Fibroblast of skin of scalp (primary cell): ENCODE measurements at places on chromosomes 7 and 10.

GRCh38 chr10:3623746-3624145 lies 161.3 kb downstream of the KLF6 start:
- peak; percentile 92 for DNase-seq

- no peak for DNase-seq
Measured at GRCh38 chr7:152887778-152888177, 128.2 kb downstream of the ACTR3B start.

- no peak for DNase-seq
Measured at GRCh38 chr7:64873155-64873500, 29.9 kb upstream of the ZNF273 start.

DNA sequence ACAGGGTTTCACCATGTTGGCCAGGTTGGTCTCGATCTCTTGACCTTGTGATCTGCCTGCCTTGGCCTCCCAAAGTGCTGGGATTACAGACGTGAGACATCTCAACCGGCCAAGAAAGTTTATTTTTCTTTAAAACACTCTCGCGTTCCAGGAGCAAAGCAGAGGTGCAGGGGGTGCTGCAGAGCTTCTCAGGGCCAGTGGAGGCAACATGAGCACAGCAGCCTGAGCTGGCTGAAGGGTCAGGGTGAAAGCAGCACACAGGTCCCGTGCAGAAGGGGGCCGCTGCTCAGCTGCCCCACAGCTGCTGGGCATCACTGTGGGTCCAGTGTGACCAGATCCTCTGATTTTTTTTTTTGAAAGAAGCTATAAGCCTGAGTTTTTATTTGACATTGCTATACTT lies 46.1 kb downstream of the EPHB4 start:
- DNase-seq: no peak

GRCh38 chr7:36708767-36709166 lies 15.5 kb downstream of the AOAH start:
- no peak for DNase-seq

DNA sequence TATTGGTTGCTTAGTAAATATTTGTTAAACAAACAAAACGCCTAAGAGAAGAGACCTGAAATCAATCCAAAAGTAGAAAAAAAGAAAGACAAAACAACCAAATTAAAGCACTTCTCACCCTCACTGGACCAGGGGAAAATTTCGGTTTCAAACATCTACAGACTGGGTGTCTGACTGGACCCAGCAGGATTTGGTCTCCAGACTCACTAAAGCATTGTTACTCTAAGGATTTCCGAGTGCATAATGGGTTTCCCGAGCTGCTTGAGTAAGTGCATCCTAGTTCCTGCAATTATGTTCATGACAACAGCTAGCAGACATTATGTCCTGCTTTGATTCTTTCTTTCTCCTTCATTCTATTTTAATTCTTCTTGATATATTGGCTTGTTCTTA lies 51.8 kb upstream of the FAM3C start:
- DNase-seq: no peak

- no peak for DNase-seq
Measured at GRCh38 chr10:124691002-124691401, 53.2 kb downstream of the FAM53B start.

DNA sequence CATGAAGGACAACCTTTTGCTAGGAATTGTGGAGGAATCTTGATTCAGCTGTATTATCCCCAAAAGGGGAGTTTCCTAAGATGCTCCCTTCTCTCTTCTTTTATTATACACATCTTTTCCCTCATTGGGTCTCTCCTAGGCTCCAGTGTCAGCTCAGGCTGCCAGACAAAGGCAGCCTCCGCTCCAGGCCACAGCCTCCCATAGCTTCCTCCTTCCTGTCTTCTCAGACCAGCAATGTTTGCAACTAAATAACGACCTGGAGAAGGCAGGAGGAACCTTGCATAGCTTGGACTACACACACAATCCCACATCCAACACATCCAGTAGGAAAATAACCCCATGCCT lies 12.3 kb downstream of the SFXN3 start:
- DNase-seq: no peak

GRCh38 chr10:12649012-12649584 lies 299.8 kb downstream of the CAMK1D start:
- DNase-seq: no peak

GRCh38 chr7:112566442-112567324 lies 85.9 kb downstream of the LSMEM1 start:
- DNase-seq: no peak

DNA sequence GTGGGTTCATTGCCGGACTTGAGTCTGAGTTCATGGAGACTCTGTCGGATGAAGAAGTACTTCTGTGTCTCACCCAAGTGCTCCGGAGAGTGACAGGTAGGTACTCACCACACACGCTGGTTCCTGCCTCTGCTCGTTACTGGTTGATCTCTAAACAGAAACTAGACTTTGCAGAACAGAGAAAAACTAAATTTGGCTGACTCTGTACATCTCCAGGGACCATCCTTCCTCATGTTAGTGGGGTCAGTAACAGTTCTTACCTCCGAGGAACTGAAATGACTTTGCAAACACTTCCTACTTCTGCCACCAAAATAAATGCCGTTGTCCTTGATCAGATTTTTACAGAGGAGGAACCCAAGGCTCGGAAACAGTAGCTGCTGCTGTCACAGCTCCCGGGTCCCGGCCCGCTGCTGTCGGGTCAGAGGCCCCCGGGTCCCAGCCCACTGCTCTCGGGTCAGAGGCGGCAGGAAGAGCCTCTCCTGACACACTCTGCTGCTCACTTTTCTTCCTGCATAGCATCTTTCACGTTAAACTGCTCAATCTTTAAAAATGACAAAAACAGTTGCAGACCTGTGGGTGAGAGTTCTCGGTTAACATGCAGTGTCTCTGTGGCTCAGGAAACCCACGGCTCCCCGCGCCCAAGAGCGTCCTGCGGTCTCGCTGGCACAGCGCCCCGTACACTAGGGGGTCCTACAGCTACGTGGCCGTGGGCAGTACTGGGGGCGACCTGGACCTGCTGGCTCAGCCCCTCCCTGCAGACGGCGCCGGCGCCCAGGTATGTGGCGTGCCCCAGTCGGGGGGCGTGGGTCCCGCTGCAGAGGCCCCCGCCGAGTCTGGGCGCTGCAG lies 4.8 kb upstream of the MTG1 start:
- DNase-seq: no peak

GRCh38 chr7:2471022-2471329 lies 5.2 kb downstream of the GRIFIN start:
- DNase-seq: no peak
